ENCODE measurements at places on chromosomes 16 and 17.

DNA sequence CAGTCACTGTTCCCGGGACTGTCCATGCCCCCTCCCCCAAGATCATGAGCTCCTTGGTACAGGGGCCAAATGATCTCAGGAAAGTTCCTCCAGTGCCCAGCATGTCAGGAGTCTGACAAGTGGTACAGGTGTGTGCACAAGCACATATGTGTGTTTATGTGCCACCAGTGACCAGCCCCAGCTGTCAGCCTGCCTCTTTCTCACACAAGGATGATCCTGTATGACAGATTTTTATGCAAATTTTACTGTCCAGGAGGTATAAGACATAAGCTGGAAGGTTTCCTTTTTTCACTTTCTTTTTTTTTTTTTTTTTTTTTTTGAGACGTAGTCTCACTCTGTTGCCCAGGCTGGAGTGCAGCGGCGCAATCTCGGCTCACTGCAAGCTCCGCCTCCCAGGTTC, 31.4 kb upstream of the GFOD2 start:
- no peak for DNase-seq

- DNase-seq: no peak
Observed at GRCh38 chr16:60608971-60609370, 1427.3 kb downstream of the CDH8 start.

GRCh38 chr16:64459821-64460220, 662.0 kb downstream of the CDH11 start:
- no peak for DNase-seq

GRCh38 chr17:42025191-42025579, 5.3 kb downstream of the NKIRAS2 start:
- no peak for DNase-seq

DNA sequence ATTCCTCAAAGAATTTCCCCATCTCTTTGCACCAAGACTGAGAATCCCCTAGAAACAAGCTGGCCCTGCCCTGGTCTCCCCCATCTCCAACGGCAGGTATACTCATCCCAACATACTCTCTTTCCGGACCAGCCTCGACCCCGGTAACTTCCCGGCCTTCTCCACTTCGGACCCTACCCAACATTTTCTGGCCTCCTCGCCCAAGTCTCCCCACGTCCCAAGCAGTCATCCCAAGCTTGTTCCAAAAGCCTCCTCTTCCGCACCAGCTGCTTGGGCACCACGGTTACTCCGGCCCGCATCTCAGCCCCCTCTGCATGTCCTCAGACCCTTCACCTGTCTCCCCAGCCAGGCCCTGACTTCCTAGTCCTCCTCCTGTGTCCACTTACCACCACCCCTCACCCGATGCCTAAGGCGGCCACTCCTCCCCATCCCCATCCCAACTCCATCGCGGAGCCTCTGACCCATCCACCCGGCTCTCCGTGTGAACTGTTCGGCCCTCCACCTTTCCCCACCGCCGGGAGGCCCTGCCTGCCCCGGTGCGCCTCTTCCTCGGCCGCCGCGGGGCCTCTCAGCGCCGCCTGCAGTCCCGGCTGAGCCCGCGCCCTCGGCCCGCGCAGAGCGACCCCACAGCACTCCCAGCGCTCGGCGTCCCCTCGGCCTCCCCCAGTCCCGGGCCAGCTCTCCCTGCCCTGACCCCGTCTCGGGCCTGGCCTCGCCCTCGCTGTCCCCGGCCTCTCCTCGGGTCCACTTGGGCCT, 994 bp downstream of the PITPNA start:
- no peak for DNase-seq

Data from HFFc6 (cell line).